ENCODE measurements at places on chromosomes 11 and 22.

DNA sequence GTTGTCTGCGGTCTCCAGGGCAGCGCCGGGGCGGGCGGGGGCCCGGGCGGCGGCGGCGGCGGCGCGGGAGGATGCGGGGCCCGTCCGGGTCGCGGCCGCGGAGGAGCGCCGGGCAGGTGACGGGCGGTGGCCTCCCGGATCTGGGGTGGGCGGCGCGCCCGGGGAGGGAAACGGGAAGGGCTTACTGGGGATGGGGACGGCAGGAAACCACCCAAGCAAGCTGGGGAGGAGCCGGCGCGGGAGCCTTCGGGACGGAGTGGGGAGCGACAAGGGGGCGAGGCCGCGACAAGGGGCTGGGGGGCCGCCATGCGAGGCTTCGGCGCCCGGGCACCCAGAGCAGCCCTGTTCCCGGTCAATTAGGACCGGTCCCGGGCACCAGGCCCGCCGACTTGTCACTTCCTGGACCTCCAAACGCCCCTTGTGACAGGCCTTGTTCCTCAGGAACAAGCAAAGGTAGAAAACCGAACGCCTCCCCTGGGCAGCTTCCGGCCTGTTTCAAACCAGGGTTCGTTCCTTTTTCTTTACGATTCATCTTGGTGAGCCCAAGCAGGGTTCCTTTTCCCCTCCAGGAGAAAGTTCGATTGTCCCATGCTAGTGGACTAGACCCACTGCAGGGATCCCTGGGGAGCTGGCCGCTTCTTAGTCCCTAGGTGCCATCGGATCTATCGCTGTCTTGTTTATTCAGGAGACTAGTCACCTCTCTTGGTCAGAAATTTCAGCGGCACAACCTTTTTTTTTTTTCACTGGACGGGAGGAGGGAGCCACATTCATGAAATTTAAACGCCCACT lies 492 bp downstream of the JHY start:
- DNase-seq: peak; percentile 69

GRCh38 chr11:44561275-44561805 lies 4.1 kb upstream of the CD82 start:
- no peak for DNase-seq

DNA sequence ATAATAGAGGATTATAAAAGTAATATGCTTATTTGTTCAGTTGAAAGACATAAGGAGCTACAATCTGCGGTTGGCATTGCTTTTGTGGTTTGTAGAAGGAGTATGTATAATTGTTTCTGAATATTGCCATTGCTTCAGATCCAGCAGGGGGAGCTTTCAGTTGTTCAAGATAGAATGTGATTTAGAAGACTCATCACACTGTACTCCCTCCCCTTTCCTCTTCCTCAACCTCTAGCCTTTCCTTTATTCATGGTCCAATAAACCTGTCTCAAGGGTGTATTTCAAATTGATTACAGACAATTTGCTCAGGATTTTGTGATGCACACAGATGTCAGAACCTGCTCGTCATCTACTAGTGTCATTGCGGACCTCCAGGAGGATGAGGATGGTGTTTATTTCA lies 9.8 kb downstream of the PRMT3 start:
- peak; percentile 69 for DNase-seq

DNA sequence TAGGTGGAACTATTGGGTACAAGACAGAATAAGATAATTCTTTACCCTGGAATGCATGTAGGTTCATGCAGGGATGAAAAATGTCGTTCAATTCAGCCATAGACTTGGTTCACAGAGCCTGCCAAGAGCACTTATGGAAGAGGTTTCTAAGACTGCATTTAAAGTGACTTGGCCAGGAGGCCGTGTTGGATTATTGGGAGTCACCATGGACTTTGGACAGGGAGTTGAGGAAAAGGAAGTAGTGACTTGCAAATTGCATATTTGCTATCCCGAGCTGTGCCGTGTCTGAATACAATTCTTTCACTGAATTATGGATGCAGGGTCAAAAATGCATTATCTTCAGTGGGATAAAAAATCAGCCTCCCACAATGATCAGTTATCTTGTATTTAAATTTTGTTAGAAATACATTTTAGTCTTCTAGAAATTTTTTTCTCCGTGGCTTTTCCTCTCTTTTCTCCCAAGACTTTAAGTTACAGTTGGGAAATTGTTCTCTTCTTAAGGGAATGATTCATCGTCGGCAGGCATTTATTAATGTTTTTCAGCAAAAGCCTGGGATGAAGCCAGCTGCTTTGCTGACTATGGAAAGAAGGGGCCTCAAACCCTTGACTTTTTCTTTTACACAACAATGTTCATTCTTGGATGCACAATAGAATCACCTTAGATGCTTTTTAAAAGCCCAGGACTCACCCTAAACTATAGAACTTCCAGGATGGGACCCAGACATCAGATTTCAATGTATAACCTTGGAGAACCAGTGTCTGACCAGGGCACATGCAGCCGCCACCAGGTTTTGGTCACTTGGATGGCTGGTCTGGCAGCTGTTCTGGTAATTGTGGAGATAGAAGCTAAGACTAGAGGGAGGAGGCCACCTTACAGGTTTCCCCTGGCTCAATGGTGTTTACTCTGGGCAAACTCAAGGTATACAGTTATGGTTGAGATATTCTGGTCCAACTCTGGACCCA lies 70.8 kb downstream of the FAT3 start:
- DNase-seq: no peak

DNA sequence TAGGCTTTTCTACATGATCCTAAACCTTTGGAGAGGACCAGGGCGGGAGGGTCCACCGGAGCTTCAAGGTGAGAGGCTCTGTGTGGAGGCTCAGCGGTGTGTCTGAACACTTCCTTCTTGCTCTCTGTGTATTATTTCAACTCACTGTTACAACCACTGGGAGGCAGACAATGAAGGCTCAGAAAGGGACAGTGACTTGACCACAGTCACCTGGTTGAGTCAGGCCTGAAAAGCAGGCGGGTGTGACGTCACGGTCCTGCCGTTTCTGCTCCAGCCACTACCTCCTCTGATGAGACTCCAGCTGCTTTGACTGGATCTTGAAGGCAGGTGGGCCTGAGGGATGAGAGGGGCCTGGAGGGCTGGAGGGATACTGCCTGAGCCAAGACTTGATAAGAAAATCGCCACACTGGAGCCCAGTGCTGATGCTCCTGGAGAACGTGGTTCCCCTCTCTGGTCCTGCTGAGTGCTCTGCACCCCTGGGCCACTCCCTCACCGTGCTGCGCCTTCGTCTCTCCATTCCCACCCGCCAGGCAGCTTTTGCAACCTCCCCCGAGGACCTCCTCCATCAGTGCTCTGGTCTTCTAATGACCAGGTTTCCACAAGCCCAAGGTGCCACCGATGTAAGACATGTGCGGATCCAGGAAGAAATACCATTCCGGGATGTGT lies 27.9 kb downstream of the KCNC1 start:
- peak; percentile 45 for DNase-seq

DNA sequence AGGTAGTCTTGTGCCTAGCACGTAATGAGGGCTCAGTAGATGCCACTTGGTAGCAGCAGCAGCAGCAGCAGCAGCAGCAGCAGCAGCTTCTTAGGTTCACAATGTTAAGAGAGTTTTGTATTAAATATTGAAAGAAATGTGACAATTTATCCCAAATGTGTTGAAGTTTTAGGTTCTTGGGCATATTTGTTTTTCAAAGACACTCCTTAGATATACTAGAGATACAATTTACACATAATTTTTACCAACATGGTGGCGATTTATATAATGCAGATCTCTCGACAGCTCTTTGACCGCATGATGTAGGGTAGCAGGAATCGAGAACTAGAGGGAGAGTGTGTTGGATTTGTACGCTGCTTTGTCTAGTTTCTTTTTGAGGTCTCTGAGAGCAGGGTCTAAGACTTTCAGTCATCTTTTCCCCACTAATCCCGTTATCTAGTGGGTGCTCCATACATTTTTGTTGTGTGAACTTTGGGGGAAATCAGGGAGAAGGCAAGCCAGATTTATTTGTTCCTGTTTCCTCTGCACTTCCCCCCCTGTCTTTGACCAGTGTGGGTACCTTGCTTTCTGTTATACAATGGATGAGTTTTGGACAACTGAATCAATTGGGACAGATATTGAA lies 1.4 kb downstream of the FDX1 start:
- peak; percentile 31 for DNase-seq

DNA sequence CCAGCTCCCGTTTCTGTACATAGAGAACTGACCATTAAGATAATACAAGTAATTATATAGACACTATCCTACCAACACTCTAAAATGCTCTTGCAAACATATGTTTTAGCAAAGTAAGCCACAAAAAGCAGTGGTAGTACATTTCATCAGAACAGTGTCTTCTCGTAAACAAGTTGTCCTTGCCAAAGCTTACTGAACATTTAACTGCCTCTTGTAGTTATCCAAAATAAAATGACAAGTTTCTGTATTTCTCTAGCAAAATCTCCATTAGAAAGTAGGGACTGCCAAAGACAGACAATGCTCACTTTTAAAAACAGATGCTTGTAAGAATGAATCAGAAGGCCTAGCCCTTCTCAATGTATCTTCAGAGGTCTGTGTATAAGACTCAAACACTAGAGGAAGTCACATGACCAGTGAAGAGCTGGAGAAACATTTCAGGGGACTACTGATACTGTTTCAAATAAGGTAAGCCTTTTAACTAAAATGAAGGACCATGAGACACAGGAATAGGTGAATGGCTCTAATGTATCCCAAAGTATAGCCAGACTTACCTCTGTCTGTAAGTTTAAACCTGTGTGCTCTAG lies 7.8 kb upstream of the ZC3H12C start:
- no peak for DNase-seq

Data from NB4 (cell line).